ENCODE measurements at places on chromosomes 5 and 9.

DNA sequence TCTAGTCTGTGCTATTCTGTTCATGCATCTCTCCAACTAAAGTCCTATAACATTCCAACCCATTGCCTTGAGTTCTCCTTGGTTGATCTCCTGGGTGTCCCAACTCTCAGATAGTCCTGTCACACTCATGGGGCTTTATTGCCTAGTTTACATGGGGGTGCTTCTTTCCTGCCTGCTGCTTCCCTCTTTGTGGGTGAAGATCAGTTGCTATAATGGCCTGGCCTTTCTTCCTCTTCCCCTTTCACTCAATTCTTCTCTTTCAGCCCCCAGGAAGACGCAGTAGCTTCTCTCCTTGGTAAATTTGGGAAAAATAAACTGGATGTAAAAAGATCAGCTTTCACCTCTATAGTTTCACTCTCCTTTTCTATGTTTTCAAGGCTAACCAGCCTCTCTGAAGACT lies 66.5 kb downstream of the PTCD2 start:
- no peak for DNase-seq

GRCh38 chr5:132830436-132831094 lies at the start of gene SHROOM1:
SHROOM1 (minus strand) TSS chr5:132830647; CDS start chr5:132826140, 4,507 bp downstream.
- no peak for DNase-seq

DNA sequence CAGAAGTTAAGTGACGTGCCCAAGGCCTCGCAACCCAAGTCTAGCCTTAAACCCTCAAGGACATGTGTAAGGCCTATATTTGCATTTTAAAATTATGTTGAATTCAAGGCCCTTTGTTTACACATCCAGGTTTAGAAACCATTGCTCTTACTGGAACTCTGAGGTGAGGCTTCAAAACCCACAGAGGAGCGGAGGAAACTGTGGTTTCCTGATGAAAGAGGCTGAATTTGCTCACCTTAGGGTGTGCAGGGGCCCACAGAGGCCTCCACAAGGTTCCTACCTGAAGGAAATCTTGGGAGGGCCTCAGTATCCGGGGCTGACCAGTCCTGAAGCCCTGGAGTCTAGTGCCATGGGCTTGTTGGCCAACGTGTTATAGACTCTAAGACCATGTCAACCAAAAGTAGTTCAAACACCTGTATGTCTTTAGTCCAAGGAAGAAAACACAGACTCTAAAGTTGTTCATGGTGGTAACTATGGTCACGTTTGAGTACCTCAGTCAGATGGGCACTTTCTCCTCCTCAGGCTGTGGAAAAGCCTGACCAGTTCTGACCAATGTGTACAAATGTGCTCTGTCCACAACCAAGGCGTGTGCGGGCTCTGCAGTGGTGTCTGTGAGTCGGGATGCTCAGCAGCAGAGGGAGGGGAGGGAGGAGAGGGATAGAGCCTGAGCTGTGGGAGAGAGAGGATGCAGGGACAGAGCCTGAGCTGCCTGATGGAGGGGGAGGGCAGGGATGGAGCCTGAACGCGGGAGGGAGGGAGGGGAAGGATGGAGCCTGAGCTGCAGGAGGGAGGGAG lies 124.6 kb upstream of the ERCC6L2 start:
- DNase-seq, result no peak

- no peak for DNase-seq
These were observed 245.0 kb downstream of the AUH start for GRCh38 chr9:91116711-91117110.

DNA sequence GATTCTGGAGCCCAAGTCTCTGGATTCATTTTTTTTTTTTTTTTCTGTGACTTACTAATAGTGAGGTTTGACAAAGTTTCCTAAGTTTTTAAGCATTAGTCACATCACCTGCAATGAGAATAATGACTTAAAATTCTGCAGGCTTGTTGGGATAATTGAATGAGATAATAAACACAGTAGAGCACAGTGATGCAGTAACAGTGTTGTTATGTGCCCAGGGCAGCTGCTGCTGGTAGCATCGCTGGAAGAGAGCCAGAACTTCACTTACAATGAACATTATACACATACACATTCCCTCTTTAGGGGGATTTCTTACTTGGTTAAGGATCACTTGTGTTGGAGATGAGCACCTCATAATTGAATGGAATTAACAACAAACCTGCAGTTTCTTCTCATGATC lies 78.9 kb downstream of the ALDH7A1 start:
- DNase-seq, result no peak

DNA sequence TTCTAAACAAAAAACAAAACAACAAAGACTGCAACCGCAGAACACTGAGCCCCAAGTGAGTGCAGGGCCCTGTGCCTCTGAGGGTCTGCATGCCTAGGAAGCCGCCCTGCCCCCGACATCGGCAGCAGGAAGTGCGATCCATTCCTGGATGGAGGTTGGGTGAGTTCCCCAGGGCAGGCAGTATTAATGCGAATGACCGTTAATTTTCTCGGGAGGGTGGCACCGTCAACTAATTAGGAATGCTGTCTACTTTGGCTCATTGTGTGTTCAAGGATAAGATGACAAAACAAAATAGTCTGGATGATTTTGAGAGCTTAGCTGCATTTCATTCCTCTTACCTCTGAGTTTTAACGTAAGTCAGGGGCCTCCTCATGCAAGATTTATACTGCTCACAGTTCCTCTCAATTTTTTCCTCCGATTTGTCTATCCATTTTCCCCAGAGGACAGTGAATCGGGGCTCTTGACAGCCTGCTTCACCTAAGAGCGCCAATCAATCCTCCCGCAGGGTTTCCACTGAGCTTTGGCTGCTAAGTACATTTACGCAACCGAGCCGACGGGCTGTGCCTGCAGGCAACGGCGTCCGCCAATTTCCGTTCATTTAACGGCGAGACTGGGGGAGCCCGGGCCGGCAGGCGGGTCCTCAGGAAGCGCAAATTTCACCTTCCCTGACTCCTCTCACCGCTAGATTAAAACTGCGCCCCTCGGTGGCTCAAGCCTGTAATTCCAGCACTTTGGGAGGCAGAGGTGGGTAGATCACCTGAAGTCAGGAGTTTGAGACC lies 2.9 kb upstream of the NXNL2 start:
- no peak for DNase-seq

- no peak for DNase-seq
These were observed 5.8 kb upstream of the TRIM14 start for GRCh38 chr9:98124637-98125426.

DNA sequence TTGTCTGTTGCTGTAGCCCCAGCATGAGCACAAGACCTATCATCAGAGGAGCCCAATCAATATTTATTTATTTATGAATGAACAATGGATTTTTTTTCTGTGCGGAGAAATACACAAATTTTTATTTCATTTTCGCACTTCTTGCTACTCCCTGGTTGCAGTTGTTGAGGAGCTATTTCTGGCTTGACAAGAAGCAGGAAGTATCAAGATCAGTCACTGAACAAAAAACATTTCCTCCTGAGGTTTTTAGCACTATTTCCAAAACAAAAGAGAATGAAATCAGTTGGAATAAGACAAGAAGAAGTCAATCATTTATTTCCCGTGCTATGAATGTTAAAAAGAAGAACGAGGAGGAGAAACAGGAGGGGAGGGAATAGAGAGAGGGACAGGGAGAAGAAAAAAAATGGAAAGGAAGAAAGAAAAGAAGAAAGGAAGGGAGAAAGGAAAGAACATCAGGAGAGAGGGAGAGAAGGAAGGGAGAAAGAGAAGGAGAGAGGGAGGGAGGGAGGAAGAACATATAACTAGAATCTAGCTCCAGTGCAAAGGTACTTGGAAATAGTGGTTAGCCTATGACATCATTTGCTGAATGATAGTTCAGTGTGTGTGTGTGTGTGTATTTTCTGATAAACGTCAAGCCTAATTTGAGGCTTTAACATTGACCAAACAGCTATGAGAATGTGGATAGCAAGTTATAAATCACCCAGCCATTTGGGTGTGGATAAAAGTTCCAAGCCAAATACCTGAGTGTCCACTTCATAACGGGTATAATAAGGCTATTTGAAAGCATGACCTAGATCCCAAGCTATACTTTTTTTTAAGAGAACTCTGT lies 586.0 kb downstream of the EBF1 start:
- DNase-seq, result no peak

GRCh38 chr9:35974800-35975199 lies 16.8 kb upstream of the OR2S2 start:
- DNase-seq, result no peak

DNA sequence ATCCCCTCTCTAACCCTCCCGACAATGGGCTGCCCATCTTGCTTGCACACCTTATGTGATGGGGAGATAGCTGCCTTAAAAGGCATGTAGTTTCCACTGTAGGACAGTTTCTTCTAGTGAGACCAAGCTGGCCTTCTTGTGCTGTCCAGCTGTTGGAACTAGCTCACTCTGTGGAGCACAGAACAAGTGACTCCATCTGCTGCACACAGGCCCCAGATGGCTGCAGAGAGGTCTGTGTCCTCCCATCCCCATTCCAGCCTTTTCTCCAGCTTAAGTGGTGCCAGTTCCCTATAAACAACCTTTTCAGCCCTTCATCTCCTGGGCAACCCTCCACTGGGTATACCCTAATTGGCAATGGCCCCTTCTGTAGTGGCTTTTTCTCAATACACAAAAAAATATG lies 18.7 kb upstream of the PSD2 start:
- DNase-seq, result no peak

GRCh38 chr5:177100714-177101121 lies 14.0 kb downstream of the FGFR4 start:
- DNase-seq, result no peak

GRCh38 chr5:81516091-81516490 lies 122.2 kb upstream of the ACOT12 start:
- no peak for DNase-seq

DNA sequence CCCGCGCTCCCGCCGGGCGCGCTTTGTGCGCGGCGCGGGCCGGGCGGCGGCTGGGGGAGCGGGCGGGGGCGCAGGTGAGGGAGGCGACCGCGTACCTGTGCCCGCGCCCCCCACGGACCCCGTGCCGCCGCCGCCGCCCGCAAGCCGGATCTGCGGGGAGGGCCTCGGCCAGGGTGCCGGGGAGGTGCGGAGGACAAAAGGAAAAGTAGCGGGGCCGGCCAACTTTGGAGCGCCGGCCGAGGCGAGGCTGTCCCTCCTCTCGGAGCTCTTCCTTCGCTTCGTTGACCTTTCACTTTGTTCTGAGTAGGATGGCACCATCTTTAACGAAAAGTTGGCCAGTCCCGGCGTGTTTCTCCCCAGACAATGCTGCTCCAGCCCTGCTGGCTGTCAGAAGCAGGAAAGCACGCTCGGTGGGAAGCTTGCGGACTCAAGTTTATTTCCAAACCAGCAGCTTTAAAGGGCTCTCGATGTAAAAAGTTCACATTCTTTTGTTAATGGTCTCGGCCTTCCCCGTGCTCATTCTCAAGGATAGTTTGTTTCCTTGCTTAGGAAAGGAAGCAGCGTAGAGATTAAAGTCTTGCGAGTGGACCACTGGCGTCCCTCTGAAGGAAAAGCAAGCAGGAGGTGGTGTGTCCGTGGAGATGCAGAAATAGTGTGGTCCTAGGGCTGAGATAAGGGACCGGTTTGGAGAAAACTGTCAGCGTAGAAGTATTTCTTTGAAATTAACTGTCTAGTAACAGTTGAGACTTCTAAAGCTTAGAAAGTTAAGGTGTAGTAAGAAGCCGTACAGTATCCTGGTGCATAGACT lies 639 bp downstream of the EHMT1 start:
- no peak for DNase-seq

DNA sequence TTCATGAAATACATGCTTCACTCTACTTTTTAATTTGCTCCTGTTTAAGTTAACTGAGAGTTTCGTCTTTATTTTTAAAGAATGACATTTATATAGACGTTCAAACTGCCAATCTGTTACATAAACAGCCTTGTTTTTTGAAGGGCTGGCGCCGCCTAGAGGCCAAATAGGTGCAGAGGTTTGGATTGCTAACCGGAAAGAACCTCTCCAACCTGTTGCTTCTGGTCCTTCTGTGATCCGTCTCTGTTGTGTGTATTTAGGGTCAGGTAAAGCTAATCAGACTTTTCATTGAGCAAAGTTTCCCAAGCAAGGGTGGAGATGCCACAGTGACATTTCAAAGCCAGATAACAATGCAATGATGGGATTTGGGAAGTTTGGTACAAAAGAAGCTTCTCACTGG lies 39.5 kb upstream of the GLIS3 start:
- DNase-seq, result peak; percentile 24

DNA sequence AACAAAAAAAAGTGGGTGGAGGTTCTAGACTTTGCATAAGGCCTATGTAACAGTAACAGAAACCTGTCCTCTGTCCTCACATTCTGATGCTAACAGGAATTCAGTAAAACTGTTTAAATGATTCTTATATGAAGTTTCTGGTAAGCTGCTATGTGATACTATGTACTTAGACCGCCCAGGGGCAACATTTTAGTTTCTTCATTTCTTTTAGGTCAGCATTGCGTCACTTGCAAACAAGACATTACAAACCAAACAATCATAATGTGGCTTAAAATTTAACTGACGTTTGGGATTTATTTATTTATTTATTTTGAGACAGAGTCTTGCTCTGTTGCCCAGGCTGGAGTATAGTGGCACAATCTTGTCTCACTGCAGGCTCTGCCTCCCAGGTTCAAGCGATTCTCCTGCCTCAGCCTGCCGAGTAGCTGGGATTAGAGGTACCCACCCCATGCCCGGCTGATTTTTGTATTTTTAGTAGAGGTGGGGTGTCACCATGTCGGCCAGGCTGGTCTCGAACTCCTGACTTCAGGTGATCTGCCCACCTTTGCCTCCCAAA lies 44.3 kb downstream of the TENT4A start:
- no peak for DNase-seq

DNA sequence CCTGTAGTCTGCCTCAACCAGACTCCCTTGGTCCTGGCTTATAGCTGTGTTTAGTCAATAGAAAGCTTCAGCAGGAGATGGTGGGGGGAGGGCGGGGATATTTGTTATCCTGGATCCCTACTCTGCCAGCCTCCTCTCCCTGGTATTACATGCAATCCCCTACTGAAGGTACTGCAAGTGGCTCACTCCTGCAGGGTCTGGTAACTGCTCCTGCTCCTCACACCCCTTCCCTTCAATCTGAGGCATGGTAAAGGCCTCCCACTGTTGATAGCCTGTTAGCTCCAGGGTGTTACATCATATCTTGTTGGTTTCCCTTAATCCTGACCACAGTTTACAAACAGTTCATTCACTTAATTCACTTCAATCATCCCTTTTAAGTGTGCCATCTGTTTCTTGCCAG lies 137.5 kb downstream of the AP3B1 start:
- no peak for DNase-seq

- no peak for DNase-seq
These were observed 119.2 kb downstream of the SMARCA2 start for GRCh38 chr9:2134391-2134790.

GRCh38 chr9:37464006-37464405 lies 1.2 kb downstream of the ZBTB5 start:
- DNase-seq, result no peak

DNA sequence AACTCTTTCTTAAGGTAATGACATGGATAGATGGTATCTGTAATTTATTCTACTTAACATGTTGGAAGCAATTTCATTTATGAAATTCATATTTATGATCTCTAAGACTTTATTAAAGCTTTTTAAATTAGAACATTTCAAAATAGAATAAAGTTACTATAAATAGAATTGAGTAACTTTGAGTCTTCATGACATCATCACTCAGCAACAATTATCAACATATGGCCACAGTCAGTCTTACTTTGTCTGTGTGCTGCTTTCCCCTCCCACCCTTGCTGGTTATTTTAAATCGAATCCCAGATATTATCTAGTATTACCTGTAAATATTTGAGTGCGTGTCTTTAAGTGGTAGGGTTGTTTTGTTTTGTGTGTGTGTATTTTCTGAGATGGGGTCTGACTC lies 65.2 kb downstream of the IPO11 start:
- DNase-seq, result no peak

GRCh38 chr9:76150013-76150412 lies 244.2 kb downstream of the RFK start:
- no peak for DNase-seq

GRCh38 chr5:126383246-126383645 lies 40.0 kb upstream of the GRAMD2B start:
- no peak for DNase-seq

GRCh38 chr9:137813651-137814415 lies 63.7 kb upstream of the CACNA1B start:
- no peak for DNase-seq
